A549 (cell line): ENCODE measurements at places on chromosomes 3 and 15. TPM values are rescaled to one million over a fixed set of nuclear protein-coding genes. Genes with fewer than 3 reads are reported as not detected.

The LMAN1L gene
- polyA plus RNA-seq = not detected in 3 replicates

GRCh38 chr3:50662408-50662807, 12.3 kb upstream of the DOCK3 start:
- no peak for DNase-seq

GRCh38 chr3:34381243-34381642, 582.8 kb downstream of the PDCD6IP start:
- DNase-seq = no peak

DNA sequence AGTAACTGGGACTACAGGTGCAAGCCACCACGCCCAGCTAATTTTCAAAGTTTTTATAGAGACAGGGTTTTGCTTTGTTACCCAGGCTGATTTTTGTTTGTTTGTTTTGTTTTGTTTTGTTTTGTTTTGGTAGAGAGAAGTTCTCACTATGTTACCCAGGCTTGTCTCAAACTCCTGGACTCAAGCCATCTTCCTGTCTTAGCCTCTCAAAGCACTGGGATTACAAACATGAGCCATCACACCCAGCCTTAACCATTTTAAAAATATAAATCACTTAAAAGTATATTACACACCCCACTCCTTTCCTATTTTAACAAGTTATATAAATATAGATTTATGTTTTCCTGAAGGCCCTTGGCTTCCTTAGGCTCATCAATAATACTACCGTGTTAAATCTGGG, 6.5 kb upstream of the DYNC1LI1 start:
- no peak for DNase-seq

- DNase-seq = no peak
Observed at GRCh38 chr3:48398701-48399386, 26.8 kb downstream of the FBXW12 start.
